AG04450 (cell line): ENCODE measurements at places on chromosomes 13 and 19.

GRCh38 chr19:38557205-38557799, 60.5 kb downstream of the MAP4K1 start:
- DNase-seq, result no peak

GRCh38 chr13:98396071-98396710, 180.7 kb downstream of the STK24 start:
- no peak for DNase-seq

DNA sequence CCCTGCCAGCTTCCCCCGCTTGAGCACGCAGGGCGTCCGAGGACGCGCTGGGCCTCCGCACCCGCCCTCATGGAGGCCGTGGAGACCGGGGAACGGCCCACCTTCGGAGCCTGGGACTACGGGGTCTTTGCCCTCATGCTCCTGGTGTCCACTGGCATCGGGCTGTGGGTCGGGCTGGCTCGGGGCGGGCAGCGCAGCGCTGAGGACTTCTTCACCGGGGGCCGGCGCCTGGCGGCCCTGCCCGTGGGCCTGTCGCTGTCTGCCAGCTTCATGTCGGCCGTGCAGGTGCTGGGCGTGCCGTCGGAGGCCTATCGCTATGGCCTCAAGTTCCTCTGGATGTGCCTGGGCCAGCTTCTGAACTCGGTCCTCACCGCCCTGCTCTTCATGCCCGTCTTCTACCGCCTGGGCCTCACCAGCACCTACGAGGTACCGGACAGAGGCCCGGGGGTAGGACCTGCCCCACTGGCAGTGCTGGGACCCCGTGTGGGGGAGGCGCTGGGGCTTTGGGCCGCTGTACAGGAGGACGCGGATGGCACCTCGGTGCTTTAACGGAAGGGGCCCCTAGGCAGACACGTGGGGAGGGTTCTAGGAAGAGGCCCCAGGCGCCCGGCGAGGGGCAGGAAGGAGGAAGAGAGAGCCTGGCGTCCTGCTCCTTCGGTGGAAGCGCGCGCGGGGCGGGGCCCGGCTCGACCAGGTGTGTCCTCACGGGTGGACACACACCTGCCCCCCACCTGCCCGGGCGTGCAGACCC, 681 bp downstream of the SLC5A5 start:
- DNase-seq, result no peak

DNA sequence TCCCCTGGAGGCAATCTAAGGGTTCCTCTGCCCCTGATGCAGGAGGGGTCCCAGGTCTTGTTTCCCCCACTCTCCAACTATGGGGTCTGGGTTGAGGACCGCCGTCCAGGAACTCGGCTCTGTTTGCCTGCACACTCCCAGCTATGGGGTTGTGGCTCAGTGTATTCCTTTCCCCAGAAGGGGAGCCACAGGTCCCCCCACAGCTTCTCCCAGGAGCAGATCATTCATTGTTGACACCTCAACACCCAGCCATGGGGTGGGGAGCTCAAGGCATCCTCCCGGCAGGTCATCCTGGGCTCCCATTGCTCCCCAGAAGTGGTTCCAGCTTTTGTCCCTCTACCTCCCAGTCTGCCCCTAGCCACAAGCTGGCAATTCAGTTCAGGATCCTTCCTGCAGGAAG, 975 bp downstream of the ZNF358 start:
- no peak for DNase-seq

GRCh38 chr13:110676595-110677587, 29.0 kb downstream of the CARS2 start:
- no peak for DNase-seq

DNA sequence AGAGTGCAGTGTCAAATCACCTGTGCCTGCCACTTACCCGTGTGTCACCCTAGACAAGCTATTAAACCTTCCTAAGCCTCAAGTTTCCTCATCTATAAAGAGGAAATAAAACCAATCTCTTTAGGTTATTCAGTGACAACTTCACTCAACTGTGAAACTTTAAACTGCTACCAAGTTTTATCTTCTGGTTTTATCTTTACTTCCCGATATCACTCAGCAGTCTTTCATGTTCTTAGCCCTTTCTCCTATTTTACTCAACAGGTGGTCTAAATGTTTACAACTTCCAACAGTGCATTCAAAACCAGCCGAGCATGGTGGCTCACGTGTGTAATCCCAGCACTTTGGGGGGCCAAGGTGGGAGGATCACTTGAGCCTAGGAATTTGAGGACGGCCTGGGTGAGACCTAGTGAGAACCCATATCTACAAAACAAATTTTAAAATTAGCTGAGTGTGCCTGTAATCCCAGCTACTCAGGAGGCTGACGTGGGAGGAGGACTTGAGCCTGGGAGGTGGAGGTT, 59.6 kb downstream of the GPALPP1 start:
- no peak for DNase-seq

GRCh38 chr13:52001120-52001731, 10.0 kb downstream of the ATP7B start:
- peak; percentile 11 for DNase-seq

DNA sequence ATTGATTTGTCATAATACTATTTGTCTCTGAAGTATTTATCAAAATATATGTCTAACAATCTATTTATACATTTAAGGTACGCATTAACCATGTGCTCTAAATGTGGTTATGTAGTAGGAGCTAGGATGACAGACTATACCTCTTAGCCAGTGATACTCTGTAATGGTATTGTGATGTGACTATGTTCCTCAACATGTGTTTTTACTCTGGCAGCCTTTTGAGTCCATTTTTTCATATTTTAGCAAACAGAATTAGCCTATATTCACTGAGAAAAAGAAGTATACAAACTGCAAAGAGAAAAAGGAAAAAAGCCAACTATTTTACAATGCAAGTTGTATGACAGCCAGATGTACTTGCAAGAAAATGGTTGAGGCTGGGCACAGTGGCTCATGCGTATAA, 26.7 kb downstream of the MAB21L1 start:
- DNase-seq, result no peak
